Large intestine (tissue), 12 donors: ENCODE measurements at places on chromosomes 2 and 18. TPM values are rescaled to one million over a fixed set of nuclear protein-coding genes. Genes with fewer than 3 reads are reported as not detected.

DNA sequence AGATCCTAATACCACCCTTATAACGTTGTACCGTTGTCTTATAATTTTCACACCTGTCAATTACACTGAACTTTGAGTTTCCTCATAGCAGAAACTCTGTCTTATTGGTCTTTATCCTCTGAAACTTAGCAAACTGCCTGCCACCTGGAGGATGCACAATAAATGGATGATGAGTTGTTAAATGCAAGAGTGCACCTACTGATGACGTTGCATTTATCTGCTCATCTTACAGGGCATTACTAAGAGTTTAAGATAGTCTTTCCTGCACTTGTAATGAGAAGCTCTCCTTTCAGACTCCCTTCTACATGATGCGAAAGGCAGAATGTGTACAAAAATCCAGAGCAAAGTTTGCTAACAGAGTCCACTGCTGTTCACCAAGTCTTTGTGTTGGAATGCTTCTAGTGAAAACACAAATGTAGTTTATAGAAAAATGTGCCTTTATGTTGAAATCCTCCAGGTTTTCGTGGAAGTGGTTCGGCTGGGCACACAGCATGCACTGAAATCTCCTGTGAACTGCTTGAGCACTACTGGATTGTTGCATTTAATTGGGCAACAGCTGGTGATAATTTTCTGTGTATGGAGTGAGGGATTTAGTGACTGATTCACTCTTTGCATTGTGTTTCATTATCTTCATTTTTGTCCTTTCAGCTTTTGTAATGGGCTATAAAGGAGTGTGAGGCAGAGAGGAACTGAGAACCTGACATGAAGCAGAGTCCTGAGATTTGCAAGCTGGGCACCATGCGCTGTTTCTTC, 665.8 kb upstream of the ID2 start:
- peak; percentile 27 for DNase-seq

- DNase-seq: no peak
Measured at GRCh38 chr18:45984546-45985235, 17.6 kb upstream of the EPG5 start.

DNA sequence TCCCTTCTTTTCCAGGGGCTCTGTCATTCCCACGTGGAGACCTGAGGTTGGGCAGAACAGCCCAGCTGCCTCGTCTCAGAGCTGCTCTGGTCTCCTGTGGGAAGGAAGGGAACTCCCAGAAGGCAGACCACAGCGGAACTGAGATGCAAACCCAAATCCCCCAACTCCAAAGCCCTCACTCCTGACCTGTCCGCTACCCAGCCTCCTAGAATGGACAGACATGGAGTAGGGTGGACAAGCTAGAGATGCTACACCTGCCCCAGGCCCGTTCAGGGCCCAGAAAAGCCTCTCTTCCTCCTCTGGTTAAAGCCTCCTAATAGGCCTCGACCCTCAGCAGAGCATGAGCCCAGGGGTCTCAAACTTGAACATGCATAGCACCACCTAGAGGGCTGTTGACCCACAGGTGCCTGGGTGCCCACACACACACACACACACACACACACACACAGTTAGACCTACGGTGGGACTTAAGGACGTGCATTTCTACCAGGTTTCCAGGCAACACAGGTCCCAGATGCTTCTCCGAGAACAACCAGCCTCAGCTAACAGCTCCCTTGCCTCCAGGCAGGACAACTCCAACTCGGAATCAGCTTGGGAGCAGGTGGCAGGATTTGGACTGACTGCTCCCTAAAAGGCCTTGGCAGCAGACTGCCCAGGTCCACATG, 93.5 kb downstream of the TNS1 start:
- DNase-seq: no peak

DNA sequence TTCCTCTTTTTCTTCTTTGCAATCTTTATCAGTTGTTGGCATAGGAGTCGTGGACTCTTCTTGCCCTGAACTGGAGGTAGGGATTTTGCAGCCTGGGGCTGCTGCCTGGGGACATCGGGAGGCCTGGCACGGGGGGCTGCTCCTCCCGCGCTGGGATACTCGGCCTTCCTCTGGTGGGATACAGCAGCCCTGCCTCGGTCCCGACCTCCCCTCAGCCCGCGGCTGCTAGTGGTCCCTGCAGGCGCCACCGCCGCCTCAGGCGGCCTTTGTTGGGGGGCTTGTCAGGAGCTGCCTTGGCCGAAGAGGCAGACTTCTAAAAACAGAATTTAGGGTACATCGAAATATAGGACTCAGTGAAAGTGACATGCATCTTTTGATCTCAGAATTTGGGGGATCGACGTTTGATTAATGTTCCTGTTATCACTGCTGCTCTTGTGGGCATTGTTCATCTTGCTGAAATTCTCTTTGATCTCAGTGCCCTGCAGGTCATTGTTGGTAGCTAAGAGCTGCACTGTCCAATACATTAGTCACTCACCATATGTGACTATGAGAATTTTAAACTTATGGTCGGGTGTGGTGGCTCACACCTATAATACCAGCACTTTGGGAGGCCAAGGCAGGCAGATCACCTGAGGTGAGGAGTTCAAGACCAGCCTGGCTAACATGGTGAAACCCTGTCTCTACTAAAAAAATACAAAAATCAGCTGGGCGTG, 16.3 kb downstream of the POLR2D start:
- no peak for DNase-seq

GRCh38 chr18:44495151-44495550, 185.5 kb upstream of the SETBP1 start:
- no peak for DNase-seq

MAIP1 gene
- polyA plus RNA-seq: 21.2 TPM

TTR gene
- 761 TPM for polyA plus RNA-seq
